ENCODE measurements at places on chromosomes 16 and 17. TPM values are rescaled to one million over a fixed set of nuclear protein-coding genes. Genes with fewer than 3 reads are reported as not detected.

The KRT33B gene
- total RNA-seq: not detected

- DNase-seq: peak; percentile 12
These were observed 11.8 kb upstream of the SLFN13 start for GRCh38 chr17:35460354-35460851.

The ALDH3A1 gene
- total RNA-seq: 0.41 TPM

DNA sequence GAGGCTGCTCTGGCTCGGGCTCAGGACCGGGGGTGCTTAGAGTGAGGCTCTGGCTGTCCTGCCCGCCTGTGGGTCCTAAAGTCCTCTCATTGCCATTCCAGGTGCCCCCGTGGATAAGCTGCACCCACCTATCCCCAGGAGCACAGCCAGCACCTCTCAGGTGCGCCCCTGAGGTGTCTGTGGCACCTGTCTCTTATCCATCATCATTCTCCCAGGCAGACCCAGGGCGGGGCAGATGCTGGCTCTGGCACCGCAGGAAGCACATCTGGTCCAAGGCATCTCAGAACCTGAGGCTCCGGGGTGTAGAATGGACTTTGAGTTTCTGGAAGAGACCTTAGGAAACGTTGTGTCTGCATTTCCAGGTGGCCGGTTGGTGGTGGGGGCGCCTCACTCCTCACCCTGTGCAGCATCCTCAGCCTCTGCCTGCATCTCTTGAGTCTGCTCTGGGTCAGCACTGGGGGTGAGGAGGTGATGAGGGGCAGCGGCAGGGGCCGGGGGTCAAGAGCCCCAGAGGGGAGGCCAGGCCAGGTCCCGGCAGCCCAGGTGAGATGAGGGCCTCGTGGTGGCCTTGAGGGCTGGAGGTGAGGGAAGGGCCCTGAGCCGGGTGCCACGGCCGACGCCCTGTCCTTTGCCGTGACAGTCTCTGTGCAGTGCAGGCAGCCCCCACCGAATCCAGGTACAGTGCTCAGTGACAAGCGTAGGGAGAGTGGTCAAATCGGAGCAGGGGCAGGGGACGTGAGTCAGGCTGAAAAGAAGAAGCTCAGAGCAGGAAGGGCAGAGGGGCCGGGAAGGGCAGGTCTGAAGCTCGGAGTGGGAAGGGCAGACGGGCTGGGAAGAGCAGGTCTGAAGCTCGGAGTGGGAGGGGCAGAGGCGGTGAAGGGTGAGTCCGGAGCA is 173.5 kb downstream of the NPIPB11 start:
- DNase-seq: no peak

The MMP28 gene
- total RNA-seq: 9.4 TPM

- no peak for DNase-seq
These were observed 4.2 kb upstream of the MAPK7 start for GRCh38 chr17:19374136-19374535.

The SOX15 gene
- total RNA-seq: 1.2 TPM

DNA sequence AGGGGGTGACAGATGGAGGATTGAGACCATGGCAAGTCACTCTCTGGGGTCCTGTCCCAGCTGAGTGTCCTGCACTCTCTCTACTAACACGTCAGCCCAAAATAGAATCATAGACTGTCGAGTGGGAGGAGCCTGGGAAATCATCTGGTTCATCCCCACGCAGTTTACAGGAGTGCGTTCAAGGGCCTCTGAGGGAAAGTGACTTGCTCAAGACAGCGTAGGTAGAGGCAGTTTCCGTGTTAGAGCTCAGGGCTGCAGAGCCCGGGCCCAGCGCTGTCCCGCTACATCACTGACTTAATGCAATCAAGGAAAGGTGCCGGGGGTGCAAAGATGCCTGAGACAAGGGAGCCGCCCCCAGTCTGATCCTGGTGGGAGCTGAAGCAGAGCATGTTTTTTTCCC is 10.3 kb downstream of the GSG1L2 start:
- no peak for DNase-seq

- no peak for DNase-seq
These were observed 8.2 kb downstream of the FMNL1 start for GRCh38 chr17:45229681-45230409.

- DNase-seq: no peak
These were observed 5.9 kb upstream of the DNAH17 start for GRCh38 chr17:78583091-78583490.

DNA sequence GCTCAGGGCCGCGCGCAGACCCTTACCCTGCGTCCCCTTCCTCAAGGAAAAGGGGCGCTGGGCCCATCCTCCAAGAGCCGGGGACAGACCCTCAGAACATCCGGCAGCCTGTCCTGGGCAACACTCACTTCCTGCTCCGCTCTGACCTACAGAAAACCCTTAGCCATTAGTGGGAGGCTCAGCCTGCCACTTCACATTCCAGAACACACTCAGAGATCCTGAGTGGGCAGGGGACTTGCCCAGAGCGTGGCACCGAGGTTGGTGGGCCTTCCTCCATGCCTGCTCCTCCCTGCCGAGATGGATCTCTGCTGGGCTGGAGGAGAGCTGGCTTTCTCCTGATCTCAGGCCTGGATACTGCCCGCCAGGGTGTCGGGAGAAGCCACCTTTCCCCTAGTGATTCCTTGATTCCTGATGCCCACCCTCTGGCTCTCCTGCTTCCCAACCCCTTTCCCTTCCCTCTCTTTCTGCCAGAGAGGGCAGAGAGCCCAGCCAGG is 1.5 kb downstream of the SCARF1 start:
- DNase-seq: no peak

DNA sequence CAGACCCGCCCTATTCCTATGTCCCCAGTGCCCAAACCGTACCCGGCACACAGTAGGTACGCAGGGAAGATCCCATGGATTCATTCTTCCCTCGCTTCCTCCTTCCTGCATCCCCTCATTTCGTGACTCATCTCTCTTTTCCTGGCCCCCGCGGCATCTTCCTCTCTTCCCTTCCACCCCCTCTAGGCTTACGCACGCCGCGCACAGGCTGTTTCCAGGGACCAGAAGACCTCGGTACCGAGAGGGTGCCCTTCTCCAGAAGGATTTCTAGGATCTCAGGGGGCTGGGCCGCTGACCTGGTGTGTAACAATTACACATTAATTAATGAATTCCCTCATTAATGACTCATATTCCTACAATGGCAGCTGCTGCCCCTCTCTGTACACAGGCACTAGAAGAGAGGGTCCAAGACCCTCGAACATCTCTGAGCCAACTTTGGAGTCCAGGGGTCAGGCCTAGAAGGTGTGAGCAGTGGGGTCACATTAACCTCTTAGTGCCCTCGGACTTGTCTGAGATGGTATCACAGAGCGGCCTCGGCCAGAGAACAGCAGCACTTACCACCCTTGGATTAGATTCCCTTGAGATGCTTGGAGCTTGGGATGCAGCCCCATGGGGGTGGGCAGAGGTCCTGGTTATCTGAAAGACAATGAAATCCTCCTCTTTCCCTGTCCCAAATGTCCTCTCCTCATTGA is 16.8 kb upstream of the PLLP start:
- DNase-seq: no peak

DNA sequence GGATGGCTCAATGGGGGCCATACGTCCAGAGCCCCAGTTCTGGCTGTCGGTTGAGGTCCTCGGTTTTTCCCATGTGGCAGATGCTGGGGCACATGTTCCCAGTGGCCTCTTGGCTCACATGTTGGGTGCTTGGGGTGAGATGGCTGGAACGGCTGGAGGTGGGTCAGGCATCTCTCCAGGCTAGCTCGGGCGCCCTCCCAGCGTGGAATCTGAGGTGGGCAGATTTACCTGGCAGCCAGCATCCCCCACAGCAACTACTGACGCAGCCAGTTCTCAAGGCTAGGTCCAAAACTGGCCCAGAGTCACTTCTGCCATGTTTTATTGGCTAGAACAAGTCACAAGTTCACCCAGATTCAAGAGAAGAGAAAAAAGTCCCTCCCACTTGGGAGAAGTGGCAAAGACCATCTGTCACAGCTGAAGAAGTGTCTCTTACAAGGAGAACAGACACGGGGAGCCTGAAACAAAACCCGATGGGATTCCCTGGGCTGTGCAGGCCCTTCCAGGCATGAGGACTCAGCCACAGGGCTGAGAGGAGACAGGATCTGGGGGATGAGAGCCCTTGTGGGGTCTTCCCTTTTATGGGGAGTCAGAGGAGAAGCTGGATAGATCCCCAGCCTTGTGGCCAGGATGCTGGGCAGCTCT is 15.2 kb downstream of the ACE start:
- DNase-seq: no peak

The TSPOAP1 gene
- 31.0 TPM for total RNA-seq

- no peak for DNase-seq
These were observed 64.1 kb downstream of the PRKCB start for GRCh38 chr16:23899869-23900268.

The OMG gene
- 6.1 TPM for total RNA-seq

DNA sequence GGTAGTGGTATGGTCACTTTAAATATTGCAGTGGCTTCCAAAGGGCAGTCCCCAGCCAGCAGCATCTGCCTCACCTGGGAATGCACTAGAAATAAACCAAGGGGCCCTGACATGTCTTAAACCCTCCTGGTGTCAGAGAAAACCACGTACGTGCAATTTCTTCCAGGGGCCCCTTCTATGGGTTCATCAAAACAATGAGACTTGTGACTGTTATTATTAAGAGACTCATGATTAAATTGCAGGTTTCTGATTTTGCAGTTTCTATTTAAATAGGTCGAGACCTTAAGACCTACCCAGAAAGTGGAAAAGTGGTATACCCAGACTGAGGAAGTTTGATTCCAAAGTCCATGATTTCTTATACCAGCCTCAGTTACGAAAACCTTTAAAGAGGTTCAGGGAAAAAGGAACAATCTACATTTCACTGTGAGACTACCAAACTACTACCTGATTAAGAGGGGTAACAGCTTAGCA is 746 bp upstream of the POLG2 start:
- no peak for DNase-seq

DNA sequence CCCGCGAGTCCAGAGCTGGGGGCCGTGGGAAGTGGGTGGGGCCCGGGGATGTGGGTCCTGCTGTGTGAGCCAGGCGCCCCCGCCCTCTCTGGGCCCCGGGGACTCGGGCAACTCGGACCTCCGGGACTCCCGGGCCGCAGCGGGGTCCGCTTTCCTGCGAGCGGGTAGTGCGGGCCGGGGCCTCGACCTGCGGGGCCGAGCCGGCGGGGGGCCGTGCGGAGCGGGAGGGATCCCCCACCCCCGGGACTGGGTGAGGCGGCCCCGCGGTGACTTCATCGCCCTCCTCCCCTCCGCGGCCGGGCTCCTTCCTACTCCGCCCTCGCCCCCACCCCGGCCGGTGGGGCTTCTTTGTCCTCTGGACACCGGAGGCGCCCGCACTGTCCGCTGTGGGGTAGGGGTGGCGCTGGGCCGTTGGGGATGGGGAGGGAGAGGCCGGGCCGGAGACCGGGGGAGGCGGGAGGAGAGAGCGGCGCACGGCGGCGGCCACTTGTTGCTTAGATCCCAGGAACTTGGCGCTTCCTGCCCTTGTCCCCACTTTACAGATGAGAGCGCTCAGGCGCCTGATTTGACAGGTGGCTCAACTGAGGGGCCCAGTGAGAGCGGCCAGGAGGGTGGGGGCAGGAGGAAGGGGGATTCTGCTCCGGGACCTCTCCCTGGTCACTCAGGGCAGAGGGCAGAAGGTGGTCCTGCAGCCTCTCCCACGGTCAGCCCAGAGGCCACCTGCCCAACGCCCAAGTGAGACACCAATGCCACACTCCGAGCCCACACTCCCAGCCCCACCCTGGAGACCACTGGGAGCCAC is 874 bp downstream of the CMTM3 start:
- DNase-seq: peak; percentile 51

DNA sequence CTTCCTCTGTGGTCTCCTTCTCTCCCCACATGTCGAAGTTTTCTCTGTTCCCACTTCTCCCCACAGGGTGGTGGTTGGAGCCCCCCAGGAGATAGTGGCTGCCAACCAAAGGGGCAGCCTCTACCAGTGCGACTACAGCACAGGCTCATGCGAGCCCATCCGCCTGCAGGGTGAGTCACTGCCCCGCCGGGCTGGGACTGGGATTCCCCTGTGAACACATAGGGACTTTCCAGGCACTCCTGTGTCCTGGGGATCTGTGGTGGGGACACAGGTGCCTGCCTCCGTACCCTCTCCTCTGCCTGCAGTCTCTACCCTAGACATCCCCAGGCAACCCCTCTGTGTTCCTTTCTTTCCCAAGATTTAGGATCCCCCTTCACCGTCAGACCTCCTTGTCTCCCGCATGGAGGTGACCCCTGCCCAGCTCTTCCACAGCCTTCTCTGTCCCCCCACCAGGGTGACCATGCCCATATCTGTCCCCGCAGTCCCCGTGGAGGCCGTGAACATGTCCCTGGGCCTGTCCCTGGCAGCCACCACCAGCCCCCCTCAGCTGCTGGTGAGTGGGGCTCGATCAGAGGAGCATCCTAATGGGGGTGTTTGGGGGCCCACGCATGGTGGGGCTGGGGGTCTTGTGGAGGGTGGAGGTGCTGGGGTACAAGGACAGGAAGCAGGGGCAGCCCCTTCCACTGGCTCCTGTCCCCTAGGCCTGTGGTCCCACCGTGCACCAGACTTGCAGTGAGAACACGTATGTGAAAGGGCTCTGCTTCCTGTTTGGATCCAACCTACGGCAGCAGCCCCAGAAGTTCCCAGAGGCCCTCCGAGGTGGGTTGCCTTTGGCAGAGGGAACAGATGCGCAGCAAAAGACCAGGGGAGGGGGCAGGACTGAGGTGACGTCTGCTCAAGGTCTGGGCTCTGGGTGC is 5.8 kb downstream of the ITGAM start:
- no peak for DNase-seq

DNA sequence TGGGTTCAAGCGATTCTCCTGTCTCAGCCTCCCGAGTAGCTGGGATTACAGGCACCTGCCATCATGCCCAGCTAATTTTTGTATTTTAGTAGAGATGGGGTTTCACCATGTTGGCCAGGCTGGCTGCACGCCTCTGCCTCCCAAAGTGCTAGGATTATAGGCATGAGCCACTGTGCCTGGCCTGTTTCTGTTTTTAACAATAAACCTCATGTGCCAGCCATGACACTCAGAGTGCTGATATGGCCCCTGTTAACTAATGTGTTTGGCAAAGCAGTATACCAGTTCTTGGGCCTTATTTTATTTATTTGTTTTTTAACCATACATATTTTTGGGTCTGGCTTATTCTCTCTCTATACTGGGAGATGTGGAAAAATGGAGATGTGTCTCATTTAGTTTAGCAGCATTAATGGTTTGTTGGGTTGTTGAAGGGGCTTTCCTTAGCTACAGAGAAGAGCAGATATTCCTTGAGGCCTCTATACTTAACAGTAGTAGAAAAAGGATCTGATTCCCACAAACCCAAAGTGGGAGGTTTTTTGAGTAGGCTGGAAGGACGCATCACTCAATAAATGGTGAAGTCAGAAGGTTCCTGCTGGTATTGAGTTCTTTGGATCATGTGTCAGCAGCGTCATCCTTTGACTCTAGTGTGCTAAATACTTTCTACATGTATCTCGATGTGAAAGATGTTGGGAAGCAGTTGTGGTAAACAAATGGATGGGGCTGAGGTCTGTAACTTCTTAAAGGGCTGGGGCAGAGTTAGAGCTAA is 16.2 kb upstream of the CDK5R1 start:
- no peak for DNase-seq

DNA sequence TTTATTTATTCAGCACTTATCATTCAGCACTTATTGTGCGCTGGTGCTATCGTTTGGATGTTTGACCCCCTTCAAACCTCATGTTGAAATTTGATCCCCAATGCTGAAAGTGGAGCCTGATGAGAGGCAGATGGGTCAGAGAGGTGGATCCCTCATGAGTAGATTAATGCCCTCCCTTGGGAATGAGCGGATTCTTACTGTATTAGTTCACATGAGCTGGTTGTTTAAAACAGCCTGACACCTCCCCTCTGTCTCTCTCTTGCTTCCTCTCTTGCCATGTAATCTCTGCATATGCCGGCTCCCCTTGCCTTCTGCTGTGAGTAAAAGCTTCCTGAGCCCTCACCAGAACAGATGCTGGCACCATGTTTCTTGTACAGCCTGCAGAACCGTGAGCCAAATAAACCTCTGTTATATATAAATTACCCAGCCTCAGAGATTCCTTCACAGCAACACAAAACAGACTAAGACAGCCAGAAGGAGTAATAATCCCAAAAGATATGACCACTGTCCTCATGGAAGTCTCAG is 111.1 kb downstream of the CACNG3 start:
- DNase-seq: no peak

All from frontal cortex (tissue), 4 donors.